ENCODE measurements at places on chromosomes 1 and 21.

DNA sequence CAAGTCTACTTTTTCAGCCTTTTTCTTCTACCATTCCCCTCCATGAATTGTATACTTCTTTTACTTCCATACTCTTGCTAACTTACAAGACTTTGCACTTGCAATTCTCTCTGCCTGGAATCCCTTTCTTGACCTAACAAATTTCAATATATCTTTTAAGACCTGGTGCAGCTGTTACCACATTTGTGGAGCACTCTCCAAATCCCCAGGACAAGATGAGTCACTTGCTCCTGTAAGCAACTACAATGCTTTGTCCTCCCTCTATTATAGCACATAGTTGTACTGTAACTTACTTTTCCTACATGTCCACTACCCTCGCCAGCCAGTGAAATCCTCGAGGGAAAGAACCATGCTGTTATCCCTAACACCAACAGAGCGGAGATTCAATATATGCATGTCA lies 43.1 kb downstream of the WARS2 start:
- DNase-seq, result no peak

- DNase-seq, result no peak
Measured at GRCh38 chr1:195958131-195958530, 650.1 kb downstream of the KCNT2 start.

DNA sequence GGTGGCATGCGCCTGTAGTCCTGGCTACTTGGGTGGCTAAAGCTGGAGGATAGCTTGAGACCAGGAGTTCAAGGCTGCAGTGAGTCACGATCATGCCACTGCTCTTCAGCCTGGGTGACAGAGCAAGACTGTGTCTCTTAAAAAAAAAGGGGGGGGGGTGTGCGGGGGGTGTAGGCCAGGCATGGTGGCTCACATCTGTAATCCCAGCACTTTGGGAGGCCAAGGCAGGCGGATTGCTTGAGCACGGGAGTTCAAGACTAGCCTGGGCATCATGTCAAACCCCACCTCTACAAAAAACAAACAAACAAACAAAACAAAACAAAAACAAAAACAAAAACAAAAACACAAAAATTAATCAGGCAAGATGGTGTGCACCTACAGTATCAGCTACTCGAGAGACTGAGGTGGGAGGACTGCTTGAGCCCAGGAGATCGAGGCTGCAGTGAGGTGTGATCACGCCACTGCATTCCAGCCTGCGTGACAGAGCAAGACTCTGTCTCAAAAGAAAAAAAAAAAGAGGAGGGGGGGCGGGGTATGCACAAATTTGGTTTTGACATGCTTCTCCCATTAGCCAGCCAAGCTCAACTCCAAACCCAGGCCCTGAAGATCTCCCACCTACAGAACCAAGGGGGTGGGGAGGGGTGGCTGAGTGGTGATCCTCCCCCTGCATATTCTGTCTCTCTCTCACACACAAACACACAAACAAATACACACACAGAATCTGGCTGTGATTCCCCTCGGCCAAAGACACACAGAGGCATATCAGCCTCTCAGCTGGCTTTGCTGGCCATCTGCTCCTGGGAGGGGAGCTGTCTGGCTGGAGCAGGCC lies 3.1 kb downstream of the PTAFR start:
- DNase-seq, result no peak

DNA sequence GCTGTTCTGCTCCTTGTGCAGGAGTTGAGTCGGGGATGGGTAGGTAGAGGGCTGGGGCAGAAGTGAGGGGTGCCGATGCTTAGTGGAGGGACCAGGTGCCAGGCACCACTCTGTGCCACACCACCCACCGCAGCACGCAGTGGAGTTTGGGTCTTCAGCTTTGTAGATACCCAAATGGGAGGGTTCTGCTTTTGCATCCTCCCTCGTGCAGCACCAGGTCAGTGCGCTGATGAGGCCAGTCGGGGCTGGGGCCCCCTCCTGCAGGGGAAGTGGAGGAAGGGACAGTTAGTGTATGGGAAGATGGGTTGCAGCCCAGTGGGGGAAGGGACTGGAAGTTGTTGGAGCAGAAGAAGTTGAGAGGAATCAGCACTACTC lies 244.0 kb downstream of the RHOU start:
- DNase-seq, result no peak

- no peak for DNase-seq
Measured at GRCh38 chr1:59081795-59082194, 215.1 kb upstream of the FGGY start.

- no peak for DNase-seq
Measured at GRCh38 chr21:46243960-46244361, 15.4 kb upstream of the LSS start.

DNA sequence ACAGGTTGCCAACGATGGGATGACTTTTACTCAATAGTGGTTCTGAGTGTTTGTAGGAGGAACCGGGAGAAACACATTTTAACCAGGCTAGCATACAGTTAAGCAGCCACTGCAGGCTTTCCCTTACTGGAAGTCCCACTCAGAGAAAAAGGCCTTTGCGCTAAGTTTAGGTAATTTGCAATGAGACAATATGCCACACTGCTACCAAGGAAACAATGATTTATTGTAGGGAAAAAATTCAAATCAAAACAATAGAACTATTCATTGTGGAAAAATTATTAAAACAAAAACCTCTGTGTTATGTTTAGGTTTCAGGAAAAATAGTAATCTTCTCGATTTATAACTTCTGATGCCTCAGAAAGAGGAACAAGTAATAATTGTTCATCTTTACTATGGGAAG lies 51.4 kb upstream of the CR2 start:
- no peak for DNase-seq

DNA sequence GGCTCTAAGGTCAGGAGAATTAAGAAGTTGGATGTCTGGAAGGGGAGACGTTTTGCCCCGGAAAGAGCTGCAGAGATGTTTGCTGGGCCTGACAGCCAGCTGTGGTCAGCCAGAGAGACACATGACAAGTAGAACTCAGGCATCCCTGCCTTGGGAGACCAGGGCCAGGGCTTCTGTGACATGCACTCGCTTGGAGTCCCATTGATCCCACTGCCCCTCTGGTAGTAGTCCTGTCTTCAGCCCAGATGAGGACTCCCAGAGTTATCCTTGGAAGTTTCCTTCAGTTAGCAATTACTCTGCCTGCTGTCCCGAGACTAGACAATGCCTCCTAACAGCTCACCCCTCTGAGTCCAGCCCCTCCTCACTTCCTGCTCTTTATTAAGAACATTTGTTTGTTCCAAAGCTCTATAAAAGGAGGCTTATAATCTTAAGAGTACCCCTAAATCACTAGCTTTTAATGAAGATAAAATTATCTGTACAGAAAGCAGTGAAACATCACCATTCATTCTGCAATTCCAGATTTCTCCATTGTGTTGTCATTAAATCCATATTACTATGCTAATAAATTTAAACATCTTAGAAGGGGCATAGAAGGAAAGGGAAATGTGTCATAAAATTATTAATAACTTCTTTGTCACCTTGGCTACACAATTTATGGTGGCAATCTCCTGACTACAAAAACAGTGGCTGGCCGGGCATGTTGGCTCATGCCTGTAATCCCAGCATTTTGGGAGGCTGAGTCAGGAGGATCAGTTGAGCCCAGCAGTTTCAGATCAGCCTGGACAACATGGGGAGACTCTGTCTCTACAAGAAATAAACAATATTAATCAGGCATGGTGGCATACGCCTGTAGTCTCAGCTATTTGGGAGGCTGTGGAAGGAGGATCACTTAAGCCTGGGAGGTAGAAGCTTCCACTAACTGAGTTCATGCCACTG lies 94.2 kb downstream of the KCNK1 start:
- DNase-seq, result no peak

DNA sequence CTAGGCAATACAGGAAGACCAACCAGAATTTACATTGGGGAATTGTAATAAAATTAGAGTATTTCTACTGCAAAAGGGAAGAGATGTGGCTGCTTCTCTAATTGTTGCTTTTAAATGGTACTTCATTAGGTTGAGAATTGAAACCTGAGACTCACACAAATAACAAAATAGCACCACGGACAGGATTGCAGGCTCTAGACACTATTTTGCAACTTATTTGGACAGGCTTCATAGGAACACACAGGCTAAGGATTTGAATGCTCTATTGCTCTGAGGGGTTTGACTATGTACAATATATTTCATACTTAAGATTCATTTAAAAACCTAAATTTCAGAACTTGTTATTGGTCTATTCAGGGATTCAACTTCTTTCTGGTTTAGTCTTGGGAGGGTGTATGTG lies 79.6 kb downstream of the ATP1B1 start:
- DNase-seq, result no peak

- no peak for DNase-seq
Measured at GRCh38 chr1:103110701-103111100, 2.4 kb upstream of the COL11A1 start.

GRCh38 chr1:194341587-194341986 lies 1155.2 kb upstream of the B3GALT2 start:
- DNase-seq, result no peak

GRCh38 chr1:7769673-7770412 lies 1.3 kb upstream of the VAMP3 start:
- no peak for DNase-seq

DNA sequence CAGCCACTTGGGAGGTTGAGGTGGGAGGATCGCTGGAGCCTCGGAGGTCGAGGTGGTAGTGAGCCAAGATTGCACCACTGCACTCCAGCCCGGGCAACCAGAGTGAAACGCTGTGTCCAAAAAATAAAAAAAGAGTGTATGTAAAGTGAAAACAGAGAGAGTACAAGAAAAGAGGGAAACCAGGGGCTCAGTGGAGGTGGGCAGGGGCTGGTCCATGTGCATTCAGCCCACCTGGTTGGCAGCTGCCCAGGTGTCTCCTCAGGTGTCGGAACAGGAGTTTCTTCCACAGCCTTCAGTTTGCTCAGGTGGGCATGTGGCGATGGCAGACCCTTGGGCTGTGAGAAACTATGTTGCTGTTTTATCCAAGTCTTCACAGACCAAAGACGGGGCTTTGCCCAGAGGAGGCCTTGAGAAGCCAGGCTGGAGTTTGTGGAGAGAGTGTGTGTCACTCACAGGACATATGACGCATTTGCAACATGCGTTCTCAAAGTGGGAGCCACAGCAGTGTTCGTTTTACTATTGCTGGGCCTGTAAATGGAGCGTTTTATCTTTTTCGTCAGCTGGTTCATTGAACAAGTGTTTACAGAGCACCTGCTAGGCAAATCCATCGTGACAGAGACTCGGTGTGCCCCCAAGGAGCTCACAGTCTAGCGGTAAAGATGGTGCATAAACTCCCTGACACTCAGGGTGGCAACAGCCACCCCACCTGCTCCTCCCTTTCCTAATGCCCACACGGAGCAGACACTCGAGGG lies 22.4 kb upstream of the SAMD11 start:
- no peak for DNase-seq

GRCh38 chr1:208178091-208178529 lies 66.1 kb downstream of the PLXNA2 start:
- DNase-seq, result no peak

GRCh38 chr1:101408212-101409042 lies 171.6 kb downstream of the S1PR1 start:
- no peak for DNase-seq

DNA sequence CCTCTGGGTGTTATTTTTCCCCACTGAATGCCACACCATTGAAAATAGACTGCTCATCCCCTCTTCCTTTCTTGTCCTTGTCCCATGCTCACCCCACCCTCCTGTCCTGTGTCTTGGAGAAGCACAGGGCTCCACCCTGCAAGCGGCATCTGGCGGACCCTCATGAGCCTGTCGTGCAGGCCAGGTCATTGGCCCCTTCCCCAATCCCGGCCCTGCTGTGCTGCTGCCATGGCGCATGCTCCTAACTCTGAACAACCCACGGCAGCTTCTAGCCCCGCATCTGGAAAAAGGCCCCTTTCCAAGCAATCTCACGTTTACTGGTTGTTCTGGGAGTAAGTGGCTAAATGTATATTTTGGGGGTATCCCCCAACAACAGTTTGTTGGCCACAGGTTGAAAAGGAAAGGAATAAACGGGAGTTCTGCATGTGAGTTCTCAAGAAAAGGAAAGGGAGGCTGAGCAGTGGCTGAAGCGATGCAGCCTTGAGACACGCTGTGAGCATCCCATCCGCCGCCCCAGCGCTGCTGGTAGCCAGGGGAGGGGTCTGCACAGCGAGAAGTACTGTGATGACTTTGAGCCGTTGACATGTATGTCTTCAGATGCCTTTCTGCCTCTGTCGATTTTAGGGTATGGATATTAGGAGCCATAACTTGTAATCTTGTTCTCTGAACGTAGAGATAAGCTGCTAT lies 16.3 kb downstream of the AGMAT start:
- DNase-seq, result no peak

DNA sequence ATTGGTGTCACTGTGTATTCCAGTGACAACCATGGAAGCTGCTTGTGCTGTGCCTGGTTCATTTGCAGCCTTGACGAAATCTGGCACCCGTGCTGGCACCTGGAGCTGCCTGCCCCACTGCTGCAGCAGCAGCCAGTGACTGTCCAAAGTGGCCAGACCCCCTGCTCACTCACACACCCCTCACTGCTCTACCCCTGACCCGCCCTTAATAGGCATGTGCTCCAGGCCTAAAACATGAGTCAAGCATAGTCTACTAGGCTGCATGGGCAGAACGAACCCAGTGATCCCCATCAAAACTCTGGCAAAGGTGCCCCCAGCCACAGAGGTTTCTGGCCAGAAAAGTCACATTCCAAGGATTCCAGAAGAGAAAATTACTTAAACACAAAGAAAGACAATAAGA lies 7.7 kb downstream of the PRAMEF1 start:
- DNase-seq, result no peak

GRCh38 chr1:230972855-230973271 lies 5.8 kb downstream of the TTC13 start:
- DNase-seq, result no peak

DNA sequence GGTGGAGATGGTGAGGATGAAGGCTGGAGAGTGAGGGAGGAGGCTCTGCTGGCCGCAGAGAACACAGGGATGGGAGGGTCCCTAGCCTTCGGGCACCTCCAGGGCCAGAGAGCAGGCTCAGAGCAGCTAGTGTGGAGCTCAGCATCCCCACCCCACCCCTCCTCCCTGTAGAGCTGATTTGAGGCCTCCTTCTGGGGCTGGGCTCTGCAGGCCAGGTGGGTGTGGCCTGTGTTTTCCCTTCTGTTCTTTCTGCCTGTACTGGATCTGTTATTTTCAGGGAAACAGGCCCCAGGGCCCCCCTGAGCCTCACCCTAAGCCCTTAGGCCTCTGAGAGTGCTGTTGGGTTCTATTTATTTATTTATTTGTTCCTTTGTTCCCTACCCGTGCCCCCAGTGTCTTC lies 44.8 kb downstream of the TMCC2 start:
- DNase-seq, result no peak
